Neural crest cell (in vitro differentiated cells): ENCODE measurements at places on chromosomes 7 and 10. TPM values are rescaled to one million over a fixed set of nuclear protein-coding genes. Genes with fewer than 3 reads are reported as not detected.

Gene IDE
- 49.1 and 51.1 TPM in 2 replicates for total RNA-seq

Gene LRRD1
- total RNA-seq: 0.57 and 0.58 TPM in 2 replicates

Gene DGKI
- total RNA-seq: 2.2 and 3.3 TPM in 2 replicates

- no peak overlapping the region for H3K4me3 ChIP-seq
- no peaks in the 10 kb centered on the region for H3K4me1 ChIP-seq
- peak; percentile 48 for DNase-seq
- no peaks in the 10 kb centered on the region for H3K27me3 ChIP-seq
Measured at GRCh38 chr7:104552102-104552501, 223.7 kb downstream of the LHFPL3 start.

GRCh38 chr7:130869918-130870317 is 135.9 kb upstream of the KLF14 start:
- H3K36me3 ChIP-seq: peaks cover 2% of the 10 kb centered on the region
- H3K4me1 ChIP-seq: peaks cover 5% of the 10 kb centered on the region
- peaks cover 8% of the 10 kb centered on the region for H3K27me3 ChIP-seq
- DNase-seq: no peak

- no peak overlapping the region for H3K27ac ChIP-seq
- peaks cover 32% of the 10 kb centered on the region for H3K4me1 ChIP-seq
- H3K4me3 ChIP-seq: no peak overlapping the region
- H3K36me3 ChIP-seq: no peaks in the 10 kb centered on the region
- no peak for DNase-seq
Measured at GRCh38 chr10:131677671-131678070, 223.1 kb upstream of the PPP2R2D start.

DNA sequence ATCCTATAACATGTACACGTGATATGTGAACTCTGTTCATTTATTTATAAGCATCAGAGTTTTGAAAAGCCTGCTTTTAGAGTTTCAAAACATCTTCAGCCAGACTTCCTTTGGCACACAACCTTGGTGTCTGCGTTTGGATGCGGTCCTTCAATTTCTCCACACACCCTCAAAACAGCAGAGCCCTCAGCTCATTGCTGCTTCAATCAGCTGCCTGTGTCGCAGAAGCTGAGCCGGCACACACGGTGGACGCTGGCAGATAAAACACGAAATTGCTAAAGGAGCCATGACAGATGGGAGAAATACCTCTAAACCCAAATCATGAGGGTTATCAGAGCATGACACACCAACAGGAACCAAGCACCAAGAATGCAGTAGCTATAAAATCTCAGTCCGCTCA is 396.4 kb upstream of the AKR1E2 start:
- no peak overlapping the region for H3K4me3 ChIP-seq
- no peak for DNase-seq
- peaks cover 38% of the 10 kb centered on the region for H3K4me1 ChIP-seq
- H3K27ac ChIP-seq: no peak overlapping the region
